ENCODE measurements at places on chromosomes 7 and 10.
A peak's percentile ranks its signal among the peaks of the same experiment; 100 is the strongest.

- no peak for DNase-seq
Measured at GRCh38 chr7:77791956-77792355, 6.3 kb downstream of the TMEM60 start.

- DNase-seq: no peak
Measured at GRCh38 chr10:108375691-108376090, 1211.2 kb upstream of the SORCS1 start.

DNA sequence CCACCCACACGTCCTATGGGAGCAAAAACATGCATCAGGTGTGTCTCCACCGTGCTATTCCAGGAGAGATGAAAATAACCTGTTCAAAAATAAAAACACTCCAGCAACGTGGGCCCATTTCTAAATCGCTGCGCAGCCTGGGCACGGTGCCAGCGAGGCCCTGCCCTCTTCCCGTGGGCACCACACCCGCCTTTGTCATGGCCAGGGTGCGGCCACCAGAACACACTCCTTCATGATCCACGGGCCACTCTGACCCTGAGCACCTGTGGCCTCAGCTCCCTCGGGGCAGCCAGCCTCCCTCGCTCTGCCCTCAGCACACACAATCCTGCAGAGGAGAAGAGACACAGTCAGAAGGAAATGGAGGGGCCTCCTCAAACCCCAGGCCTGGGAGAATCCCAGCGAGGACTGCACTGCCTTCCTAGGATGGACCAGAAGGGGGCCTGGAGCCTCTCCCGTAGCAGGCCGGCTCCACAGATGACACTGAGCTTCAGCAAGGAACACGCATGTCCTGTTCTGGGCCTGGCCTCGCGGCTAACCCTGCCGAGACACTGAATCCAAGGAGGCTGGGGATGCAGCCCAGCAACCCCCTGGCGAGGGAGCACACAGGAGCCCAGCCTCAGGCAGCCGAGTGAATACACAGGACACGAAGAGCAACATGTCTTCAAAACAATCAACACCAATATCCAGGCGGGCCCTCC lies 169.0 kb downstream of the MAD1L1 start:
- DNase-seq: peak; percentile 38

- no peak for DNase-seq
Measured at GRCh38 chr10:119740096-119740495, 14.2 kb downstream of the INPP5F start.

- DNase-seq: peak; percentile 65
Measured at GRCh38 chr7:150983893-150984368, 5.8 kb upstream of the KCNH2 start.

DNA sequence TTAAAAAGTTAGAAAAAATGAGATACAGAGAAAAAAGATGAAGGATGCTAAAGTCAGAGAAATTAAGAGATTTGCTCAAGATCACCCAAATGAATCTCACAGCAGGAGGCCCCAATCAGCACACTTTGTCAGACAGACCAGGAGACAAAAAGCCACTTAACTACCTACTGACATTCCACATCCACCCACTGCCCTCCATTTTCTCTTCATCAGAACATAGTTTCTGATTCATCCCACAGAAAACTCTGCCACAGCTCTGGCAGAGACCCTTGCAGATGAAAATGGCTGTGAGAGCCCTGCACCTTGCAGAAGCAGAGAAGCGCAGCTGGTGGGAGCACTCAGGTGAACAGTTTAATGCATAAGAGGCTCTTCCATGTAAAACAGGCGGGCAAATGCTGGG lies 26.6 kb downstream of the DGKI start:
- DNase-seq: no peak

GRCh38 chr7:525740-526139 lies 6.1 kb upstream of the PDGFA start:
- no peak for DNase-seq

- no peak for DNase-seq
Measured at GRCh38 chr10:131260452-131261211, 50.9 kb downstream of the TCERG1L start.

GRCh38 chr10:71978476-71978875 lies 14.3 kb downstream of the CHST3 start:
- DNase-seq: peak; percentile 57

- DNase-seq: no peak
Measured at GRCh38 chr10:5461203-5461588, 38.2 kb downstream of the CALML5 start.

- DNase-seq: no peak
Measured at GRCh38 chr7:25870574-25870973, 281.4 kb upstream of the NFE2L3 start.

- no peak for DNase-seq
Measured at GRCh38 chr10:79331226-79331625, 16.0 kb upstream of the PPIF start.

GRCh38 chr10:128511284-128511683 lies 385.1 kb upstream of the MKI67 start:
- no peak for DNase-seq

DNA sequence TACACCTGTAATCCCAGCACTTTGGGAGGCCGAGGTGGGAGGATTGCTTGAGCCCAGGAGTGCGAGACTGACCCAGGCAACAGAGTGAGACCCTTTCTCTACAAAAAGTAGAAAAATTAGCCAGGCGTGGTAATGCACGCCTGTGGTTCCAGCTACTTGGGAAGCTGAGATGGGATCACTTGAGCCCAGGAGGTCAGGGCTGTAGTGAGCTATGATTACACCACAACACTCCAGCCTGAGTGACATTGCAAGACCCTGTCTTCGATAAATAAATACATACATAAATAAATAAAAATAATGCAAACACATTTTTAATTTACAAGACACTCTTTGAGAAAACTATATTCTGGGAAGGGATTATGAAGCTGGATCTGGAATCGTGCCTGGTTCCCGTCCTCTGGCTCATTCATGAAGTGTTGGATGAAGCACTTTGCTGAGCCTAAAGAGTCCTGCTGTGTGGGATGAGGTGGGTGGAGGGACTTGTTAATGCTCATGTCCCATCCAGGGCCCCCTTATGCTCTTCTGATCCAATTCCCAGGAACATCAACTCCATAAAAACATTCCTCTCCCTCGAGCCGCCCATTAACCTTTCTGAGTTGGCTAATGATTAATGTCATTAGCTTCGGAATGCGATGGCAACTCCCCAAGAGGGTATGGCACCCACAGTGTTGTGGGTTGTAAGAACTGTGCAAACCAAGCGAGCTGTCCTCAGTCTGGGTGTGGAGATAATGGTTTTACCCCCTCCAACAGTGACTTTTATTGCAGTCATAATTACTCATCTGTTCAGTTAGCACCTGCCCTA lies 236.3 kb downstream of the BAMBI start:
- DNase-seq: no peak

Data from hematopoietic multipotent progenitor cell treated with erythropoietin and hydrocortisone succinate and interleukin-3 and kit ligand, for 8 days (in vitro differentiated cells).